NCI-H1048 (cell line): ENCODE measurements at places on chromosomes 7 and 10.

GRCh38 chr10:117899181-117899683 is 147.5 kb downstream of the RAB11FIP2 start:
- no peak for DNase-seq

DNA sequence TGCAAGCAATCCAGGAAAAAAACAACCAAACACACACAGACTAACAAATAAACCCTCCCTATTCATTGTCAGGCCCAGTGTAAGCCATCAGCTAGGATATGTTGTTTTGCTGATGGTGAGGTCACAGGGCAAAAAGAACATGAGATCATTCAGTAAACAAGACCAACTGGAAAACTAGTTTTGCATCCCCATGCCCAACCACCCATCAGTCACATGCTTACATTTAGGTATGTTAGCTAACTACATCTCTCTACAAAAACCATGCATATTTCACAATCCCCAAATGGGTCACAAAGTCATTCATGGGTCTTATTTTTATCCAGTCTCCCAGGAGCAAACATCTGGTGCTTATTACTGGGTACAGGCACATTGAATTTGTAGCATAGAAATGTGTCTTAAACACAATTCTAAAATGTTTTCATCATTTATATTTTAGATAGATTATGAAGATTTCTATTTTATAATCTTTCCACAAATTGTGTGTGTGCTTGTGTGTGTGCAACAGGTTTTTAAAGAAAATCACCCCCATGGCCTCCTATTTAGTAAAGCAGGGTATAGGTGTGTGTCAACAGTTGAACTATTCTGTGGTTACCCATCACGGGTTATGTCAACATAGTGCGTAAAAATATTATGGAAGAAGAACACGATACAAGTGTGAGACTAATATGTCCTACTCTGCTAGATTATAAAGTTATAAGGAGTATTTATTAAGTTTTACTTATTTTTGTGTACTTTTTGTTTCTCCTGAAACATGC is 103.8 kb upstream of the AKR1E2 start:
- DNase-seq = no peak

- no peak for DNase-seq
Observed at GRCh38 chr7:50211130-50212015, 93.1 kb upstream of the IKZF1 start.

DNA sequence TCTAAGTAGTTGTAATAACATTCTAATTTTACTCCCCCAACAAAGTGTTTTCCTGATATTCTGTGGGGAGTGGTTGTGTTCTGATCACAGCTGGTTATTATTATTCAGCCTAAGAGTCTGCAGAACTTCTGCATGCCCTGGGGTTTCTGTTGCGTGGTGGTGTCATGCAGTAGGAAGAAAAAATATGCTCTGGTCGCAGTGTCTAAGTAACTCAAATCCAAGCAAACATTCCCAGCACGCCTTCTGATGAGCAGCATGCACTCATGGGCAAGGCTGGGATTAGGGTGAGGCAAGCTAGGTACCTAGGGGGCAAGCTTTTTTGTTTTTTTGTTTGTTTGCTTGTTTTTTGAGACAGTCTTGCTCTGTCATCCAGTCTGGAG is 112.8 kb upstream of the KMT2E start:
- no peak for DNase-seq

DNA sequence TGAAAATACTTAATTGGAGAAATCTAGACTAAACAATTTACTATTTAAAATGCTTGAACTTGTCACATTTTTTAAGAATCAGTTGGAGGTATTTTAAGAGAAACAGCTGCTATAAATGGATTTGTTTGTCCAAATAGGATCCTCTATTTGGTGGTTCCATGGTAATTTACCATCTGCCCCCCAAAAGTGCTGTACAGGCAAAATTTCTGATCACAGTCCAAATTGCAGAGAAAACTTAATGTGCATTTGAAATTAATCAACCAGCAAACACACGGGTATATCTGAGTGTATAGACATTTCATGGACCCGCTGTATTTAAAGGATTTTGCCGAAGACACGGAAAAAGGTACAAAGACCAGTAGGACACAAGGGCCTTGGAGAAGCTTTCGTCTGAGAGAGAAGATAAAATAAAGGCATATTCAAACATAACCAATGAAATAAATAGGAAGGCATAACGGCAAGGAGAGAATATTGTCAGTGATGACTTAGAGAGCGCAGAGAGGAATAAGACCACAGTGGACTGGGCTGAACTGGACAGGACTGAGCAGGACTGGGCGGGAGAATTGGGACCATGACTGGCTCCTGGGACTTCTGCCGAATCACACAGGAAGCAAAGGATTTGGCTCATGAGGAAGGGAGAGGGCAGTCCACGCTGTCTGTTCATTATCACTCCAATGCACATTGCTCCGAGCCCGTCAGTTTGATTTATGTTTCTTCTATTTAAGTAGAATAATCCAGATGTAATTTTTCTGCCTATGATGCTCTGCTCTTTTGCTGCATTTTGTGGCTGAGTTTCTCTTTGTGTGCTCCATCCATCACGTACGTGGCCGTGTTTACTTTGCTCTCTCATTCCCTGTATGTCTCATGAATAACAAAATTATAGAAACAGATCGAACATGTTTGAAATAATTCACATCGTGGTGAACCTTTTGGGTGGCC is 112.8 kb downstream of the PRLHR start:
- DNase-seq = no peak

GRCh38 chr7:16730937-16731336 is 22.6 kb upstream of the TSPAN13 start:
- no peak for DNase-seq

DNA sequence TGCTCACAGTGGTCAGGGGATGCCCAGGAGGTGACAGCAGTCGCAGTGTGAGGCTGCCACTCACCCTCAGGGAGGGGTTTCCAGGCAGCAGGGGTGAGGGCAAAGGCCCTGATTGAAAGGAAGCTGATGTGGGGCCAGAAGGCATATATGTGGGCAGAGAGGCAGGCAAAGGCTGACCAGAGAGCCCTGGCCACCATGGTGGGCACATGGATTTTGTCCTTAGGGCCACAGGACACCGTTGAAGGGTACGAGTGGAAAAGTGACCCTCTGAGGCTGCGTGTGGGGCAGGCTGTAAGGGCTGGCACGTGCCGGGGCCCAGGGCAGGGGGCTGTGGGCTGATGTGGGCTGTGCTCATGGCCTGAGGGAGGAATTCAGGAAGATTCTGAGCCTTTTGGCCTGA is 57.5 kb upstream of the ZNF32 start:
- DNase-seq = no peak

DNA sequence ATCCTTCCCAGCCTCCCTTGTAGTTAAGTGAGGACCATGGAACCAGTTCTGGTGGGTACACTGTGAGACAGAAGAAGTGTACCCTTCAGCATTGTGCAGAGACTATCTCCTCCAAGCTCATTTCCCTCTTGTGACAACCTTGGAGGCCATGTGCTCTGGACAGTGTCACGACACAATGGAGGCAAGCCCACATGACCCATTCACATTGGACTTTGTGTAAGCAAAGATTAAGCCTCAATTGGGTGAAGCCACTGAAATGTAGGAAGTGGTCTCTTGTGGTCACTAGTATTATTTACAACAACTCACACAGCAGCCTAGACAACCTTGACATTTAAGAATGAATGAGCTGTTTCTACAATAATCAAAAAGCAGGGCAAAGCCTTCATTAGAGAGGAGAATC is 124.2 kb downstream of the INHBA start:
- DNase-seq = no peak

DNA sequence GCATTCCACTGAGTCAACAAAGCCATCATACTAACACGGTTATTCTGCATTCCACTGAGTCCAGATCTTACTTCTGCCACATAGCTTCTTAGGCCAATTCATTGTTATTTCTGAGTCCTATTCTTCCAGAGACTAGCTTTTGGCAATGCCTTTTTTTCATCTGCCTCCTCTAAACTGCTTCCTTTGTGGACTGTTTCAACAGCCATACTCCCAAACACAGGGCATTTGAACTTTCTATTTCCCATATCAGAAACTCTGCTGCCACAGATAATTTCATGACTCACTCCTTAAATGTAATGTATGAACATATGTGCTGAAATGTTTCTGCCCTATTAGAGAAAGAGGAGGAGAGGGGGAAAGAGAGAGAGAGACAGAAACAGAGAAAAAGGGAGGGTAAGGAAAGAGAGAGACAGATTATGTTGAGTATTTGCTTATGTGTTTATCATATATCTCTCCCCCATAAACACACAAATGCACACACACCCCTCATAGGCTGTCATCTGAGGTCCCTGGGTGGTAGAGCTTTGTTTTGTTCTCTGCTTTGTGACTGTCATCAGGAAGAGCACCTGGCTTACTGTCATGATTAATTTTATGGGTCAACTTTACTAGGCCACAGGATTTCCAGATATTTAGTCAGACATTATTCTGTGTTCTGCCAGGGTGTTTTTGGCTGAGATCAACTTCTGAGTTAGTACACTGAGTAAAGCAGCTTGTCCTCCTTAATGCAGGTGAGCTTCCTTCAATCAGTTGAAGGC is 308.0 kb upstream of the KCND2 start:
- no peak for DNase-seq

DNA sequence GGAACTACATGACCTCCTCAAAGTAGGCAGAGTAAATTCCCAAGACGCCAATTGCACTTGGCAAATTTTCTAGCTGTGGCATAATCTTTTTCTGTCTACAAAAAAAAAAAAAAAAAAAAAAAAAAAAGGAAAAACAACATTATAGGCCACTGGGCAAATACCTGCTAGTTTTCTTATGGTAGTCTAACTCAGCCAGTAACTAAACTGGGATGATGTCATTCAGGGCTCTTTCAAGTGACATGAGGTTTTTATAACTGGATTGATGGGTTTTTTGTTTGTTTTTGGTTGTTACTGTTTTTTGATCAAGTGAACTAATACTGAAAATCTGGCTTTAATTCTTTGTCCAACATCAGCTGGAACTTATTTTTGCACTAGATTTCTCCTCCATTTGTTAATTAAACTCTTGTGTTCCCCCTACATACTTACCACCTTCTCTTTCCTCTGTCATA is 7.4 kb upstream of the VIM start:
- no peak for DNase-seq

GRCh38 chr10:60414111-60414510 is 24.4 kb upstream of the ANK3 start:
- DNase-seq = no peak

GRCh38 chr7:67599331-67600062 is 602.9 kb downstream of the TYW1 start:
- DNase-seq = no peak

DNA sequence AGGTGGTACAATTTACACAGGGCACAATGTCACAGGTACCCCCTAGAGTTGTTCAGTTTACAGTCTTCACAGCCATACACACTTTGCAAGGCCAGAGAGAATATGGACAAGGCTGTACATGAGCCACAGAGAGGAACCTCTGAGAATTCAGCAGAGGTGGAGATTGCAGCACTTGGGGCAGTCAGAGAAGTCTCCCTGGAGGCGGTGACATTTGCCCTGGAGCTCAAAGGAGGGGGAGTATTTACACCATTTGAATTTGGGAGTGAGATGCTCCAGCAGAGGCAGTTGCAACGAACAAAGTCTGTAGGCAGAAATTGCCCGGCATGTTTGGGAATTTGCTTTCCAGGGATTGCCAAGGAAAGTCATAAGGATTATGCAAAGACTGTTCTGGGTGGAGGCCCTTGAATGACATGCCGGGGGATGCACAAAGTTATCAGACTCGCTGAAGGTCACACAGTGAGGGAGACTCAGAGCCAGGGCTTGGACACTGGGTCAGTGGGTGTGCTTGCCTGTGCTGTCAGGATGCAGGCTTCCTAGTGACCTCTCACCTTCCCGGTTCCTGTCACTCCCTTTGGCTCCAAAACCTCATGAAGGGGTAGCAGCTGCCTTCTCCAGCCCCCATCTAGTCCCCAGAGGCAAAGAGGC is 160.7 kb upstream of the PCBD1 start:
- no peak for DNase-seq

DNA sequence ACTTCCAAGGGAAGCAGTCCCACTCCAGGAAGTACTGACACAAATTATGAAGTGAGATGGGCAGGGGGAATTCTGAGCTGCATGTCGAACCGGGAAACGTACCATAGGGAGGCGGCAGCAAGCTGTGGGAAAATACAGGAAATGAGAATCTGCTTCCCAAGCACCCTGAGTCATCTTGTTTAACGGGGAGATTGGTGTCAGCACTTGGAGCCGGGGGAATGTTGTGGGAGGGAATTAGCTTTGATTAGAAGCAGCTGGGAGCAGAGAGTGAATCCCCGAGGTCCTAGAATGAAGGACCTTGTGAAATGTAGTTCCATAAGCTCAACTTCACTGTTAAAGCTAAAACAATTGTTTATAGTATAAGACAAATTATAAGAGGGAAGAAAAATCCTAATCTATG is 141.4 kb upstream of the PRKCQ start:
- DNase-seq = no peak

DNA sequence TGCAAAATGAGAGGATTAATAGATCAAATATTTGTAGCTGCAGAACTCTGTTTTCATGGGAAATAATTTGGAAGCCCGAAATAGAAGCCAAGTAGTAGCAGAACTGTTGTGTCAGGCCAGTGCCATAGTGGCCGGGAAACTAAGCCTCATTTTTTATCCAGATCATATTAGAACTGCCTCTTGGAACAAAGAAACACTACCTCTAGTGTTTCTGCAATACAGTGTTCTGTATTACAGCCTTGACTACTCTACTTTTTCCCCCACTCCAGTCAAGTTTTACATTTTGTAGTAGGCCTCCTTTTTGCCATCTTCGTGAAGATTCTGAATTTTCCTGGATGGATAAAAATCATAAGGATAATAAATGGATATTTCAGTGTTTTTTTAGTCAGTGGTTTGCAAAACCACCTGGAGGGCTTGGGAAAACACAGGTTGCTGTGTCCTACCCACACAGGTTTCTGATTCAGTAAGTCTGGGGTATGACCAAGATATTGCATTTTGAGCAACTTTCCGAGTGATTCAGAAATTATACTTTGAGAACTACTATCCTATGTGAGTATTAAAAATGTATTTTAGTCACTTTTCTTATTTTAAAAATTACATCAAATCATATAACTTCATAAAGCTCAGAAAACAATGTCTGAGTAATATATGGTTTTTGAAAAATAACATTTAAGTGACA is 326.2 kb upstream of the KAT6B start:
- no peak for DNase-seq

DNA sequence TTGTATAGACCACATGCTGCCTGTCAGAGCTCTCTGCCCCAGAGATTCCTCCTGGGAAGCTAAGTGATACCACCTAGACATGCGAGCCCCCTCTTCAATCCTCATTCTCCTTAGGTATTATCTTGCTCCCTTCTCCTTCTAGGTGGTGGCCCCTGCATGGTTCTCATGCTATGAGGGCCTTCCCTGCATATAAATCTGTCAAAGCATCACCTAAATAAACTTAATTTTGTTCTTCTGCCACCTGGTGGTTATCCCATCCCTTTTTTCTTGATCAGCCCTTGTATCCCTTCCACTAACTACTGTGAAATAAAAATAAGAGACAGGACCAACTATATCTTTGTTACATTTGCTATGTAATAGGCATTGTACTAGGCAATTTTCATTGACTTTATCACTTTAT is 242.1 kb downstream of the CDC14C start:
- no peak for DNase-seq

- no peak for DNase-seq
Observed at GRCh38 chr10:48477141-48477540, 127.7 kb downstream of the ARHGAP22 start.

- no peak for DNase-seq
Observed at GRCh38 chr7:16726189-16726588, 27.4 kb upstream of the TSPAN13 start.

GRCh38 chr7:155529845-155530244 is 16.5 kb downstream of the CNPY1 start:
- no peak for DNase-seq
